Glutamatergic neuron (in vitro differentiated cells): ENCODE measurements at places on chromosomes 6 and 20.

DNA sequence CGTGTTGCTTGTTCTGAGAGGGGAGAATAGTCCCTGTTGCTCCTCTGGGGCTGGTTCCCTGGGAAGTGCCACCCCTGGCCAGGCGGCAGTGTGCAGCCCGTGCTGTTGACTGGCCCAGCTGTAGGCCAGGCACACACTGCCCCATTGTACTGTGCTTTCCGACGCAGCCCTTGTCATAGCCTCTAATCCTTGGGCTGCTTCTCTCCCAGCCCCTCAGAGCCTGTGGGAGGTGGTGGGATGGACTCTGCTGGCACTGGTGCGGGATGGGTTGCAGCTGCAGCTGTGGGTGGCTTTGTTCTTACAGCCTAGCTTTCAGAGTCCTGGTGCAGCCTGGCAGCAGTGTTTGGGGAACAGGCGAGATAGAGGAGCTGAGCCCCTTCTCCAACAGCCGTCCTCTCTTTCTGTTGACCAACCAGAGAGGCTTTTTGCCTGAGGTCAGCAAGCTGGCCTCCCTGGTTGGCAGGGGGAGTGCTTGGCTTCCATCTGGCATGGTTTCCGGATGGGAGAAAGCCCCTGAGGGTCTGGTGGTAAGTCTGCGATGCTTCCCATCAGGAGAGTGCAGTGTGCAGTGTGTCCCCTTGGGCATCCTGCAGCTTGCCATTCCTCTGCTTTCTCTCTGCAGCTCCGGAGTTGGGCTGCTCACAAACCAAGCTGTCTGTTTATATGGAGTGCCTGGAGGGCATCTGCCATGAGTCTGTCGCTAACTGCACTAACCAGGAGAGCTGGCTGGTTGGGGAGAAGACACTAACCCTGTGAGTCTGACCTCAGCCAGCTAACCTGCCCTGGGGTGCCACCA, 12.1 kb downstream of the TJAP1 start:
- H3K36me3 ChIP-seq: peaks cover 4% of the 10 kb centered on the region
- H3K27me3 ChIP-seq: peaks cover 7% of the 10 kb centered on the region
- peaks cover 29% of the 10 kb centered on the region for H3K4me1 ChIP-seq
- H3K27ac ChIP-seq: peak overlapping the region; percentile 94

DNA sequence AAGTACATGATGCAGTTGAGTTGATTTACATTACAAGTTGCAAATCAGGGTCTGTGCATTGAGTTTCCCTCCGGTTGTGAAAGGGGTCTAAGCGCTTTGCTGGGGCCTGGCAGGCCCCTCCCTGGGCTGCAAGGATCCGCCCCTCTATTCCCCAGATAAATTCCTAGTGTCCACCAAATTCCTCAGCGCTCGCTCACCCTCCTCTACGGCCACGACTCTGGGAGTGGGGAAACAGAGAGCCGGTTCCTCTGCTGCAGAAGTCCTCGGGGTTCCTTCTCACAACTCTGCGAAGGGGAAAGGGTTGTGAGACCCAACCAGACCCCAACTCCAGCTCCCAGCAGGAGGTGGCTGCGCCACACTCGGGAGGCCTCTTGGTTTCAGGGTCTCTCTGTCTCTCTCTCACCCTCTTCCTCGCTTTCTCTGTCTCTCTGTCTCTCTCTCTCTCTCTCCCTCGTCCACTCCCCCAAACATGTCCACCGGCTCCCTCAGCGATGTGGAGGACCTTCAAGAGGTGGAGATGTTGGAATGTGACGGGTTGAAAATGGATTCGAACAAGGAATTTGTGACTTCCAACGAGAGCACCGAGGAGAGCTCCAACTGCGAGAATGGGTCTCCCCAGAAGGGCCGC, at the start of gene TCF21:
TCF21 (plus strand) TSS at position 185 of the 628 bp plus-strand sequence; CDS start at position 470, 285 bp downstream.
- DNase-seq: no peak
- no peak within 1 kb of the TSS for H3K27ac ChIP-seq
- peak within 1 kb of the TSS; percentile 85 for H3K4me3 ChIP-seq
- peaks cover 21% of the 10 kb centered on the region for H3K27me3 ChIP-seq

GRCh38 chr6:142307963-142308748, 6.3 kb downstream of the ADGRG6 start:
- H3K4me1 ChIP-seq: no peaks in the 10 kb centered on the region
- no peak overlapping the region for H3K4me3 ChIP-seq
- H3K36me3 ChIP-seq: no peaks in the 10 kb centered on the region
- H3K27me3 ChIP-seq: no peaks in the 10 kb centered on the region
- no peak for DNase-seq

DNA sequence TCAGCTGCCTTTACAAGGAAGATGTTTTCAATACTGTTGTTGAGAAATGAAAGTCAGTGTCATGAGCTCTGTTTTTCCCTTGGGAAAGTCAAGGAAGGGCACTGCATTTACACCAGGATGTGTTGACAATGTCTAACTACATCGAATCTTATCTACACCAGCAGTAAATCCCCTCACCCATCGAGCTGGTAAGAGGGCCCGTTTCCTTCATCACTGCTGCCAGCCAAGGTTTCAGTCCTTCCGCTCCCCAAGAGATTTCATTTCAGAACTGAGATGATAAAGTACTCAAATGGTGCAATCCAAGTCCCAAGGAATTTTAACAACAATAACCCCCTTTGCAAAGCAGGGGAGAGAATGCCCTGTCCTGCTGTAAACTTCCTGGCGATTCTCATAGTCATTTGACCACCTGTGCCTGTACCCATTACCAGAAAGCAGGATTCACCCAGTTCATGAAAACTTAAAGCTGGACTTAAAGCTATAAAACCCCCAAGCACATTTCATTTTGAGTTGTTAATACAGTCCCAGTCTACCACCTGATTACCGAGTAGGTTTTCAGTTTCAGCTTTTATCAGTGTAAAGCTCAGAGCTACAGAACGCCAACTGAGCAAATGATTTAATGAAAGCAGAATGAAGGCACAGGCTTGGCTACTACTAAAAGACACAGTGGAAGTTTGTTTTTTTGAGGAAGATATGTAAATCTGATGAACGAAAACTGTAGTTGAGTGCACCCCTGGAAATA, 122.5 kb upstream of the TAB2 start:
- no peak overlapping the region for H3K27ac ChIP-seq
- no peaks in the 10 kb centered on the region for H3K27me3 ChIP-seq
- no peak for DNase-seq
- H3K4me1 ChIP-seq: no peaks in the 10 kb centered on the region

DNA sequence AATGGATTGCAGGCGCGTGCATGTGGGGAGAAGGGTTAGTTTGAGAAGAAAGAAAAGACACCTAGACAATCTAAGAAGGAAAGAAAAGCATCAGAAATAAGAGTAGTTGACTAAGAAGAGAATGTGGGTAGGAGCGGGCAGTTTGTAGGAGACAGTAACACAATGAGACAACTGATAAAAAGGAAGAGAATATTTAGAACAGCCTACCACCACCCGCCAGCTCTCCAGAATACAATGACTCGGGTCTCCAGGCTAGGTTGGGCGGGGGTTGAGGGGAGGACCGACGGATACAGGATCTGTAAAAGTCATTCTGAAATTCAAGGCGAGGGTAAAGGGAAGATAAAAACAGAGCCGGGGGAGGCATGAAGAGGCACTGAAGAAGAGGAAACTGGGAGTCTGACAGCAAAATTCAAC, 712 bp downstream of the ABHD16A start:
- no peak for DNase-seq
- H3K4me1 ChIP-seq: peaks cover 13% of the 10 kb centered on the region
- H3K36me3 ChIP-seq: no peaks in the 10 kb centered on the region
- peak overlapping the region; percentile 94 for H3K4me3 ChIP-seq
- H3K27me3 ChIP-seq: peaks cover 7% of the 10 kb centered on the region

- H3K27me3 ChIP-seq: peaks cover 6% of the 10 kb centered on the region
- no peak overlapping the region for H3K27ac ChIP-seq
- peaks cover 15% of the 10 kb centered on the region for H3K36me3 ChIP-seq
- no peak overlapping the region for H3K4me3 ChIP-seq
These were observed 115.6 kb downstream of the ZDHHC14 start for GRCh38 chr6:157496534-157497095.

DNA sequence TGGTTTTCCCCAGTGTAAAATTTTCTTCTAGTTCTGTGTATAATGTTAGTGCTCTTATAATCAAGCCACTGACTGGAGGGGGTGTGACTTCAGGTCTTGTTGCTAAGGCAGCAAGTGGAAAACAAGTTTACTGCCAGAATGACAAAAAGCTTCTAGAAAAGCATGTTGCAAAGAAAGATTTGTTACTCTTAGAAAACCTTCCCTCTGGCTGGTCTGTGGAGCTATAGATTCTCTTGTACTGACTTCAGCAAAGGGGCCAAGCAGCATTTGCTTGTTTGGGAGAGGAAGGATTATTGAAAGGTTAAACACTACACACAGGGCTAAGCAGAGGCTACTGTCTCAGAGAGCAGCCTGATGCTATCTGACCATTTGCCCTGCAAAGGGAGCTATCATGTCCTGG, 288.8 kb downstream of the BTBD9 start:
- no peak for DNase-seq
- H3K27me3 ChIP-seq: no peaks in the 10 kb centered on the region
- H3K4me3 ChIP-seq: no peak overlapping the region
- no peak overlapping the region for H3K27ac ChIP-seq

DNA sequence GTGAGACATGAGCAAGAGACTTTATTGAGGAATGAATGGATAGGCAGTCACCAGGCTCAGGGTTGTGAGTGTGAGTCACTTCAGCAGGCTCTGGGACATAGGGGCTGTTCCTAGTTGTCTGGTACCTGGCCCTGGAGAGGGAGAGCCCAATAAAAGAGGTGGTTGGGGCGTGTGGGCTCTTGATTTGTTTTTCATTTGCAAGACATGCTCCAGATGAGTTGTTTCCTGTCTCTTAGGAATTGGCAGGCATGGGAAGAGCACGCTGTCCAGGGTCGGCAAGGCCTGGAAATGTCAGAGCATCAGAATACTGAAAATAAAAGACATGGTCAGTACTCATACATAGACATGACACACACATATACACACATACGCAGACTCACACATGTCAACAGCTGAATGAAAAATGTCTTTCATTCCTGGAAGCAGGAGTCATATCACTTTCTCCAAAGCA, 166.3 kb upstream of the SULF2 start:
- peaks cover 13% of the 10 kb centered on the region for H3K4me1 ChIP-seq
- H3K4me3 ChIP-seq: no peak overlapping the region
- no peak for DNase-seq
- peaks cover 10% of the 10 kb centered on the region for H3K27me3 ChIP-seq

DNA sequence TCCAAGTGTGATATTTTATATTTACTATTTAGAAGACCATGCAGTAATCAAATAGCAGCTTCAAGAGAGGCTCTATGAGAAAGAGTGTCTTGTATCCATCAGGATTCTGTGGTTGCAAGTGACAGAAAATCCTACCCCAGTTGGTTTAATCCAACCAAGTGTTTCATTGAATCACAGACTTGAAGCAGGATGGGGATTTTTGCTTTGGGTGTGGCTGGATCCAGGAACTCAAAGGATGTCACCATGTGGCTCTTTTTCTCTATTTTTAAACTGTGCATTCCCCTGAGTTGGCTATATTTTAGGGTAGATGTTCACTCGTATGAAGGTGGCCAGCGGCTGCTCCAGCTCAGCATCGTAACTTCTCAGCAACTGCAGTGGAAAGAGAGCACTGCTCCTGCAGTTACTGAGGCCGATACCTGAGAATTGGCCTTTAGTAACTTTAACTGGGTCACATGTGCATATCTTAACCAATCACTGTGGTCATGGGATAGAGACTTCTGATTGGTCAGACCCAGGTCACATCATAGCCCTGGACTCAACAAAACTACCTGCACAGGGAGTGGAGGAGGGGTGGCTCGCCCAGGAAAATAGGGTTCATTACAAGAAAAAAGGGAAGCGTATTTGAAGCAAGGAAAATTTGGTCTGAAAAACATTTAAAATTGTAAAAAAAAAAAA, 396.1 kb upstream of the SULF2 start:
- peaks cover 7% of the 10 kb centered on the region for H3K4me1 ChIP-seq
- DNase-seq: no peak
- peaks cover 10% of the 10 kb centered on the region for H3K36me3 ChIP-seq
- H3K27ac ChIP-seq: no peak overlapping the region

DNA sequence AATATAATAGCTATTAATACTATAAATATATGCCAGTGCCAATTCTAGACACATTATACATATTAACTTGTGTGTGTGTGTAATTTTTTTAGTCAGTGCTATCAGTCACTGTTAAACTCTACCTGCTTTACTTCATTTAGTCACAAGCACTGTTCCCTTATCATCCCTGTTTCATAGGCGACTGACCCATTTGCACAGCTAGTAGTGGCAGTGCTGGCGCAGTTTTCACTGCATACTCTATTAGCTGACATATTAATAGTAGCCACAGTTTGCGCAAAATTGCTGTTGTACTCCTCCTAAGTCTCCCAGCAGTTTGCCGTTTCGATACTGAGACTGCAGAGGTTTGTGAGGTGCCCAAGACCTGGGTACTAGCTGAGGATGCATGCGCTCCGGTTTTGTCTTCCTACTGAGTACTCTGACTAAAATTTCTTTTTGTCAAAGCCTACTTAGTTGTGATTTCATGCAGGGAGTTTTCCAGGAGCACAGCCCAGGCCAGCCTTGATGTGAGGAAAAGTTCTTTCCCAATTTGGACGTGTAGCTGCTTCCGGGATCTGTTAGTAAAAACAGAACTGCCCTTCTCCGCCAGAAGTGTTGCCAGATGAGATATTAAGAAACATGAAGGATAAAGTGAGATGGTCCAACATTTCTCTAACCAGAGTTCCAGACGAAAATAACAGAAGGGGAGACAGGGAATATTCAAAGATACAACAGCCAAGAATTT, 5.6 kb downstream of the BAG2 start:
- no peaks in the 10 kb centered on the region for H3K36me3 ChIP-seq
- H3K4me3 ChIP-seq: no peak overlapping the region
- H3K27me3 ChIP-seq: no peaks in the 10 kb centered on the region
- DNase-seq: no peak

- H3K27me3 ChIP-seq: peaks cover 3% of the 10 kb centered on the region
- no peak overlapping the region for H3K4me3 ChIP-seq
- no peak for DNase-seq
- peaks cover 59% of the 10 kb centered on the region for H3K4me1 ChIP-seq
- no peaks in the 10 kb centered on the region for H3K36me3 ChIP-seq
These were observed 140.4 kb downstream of the JARID2 start for GRCh38 chr6:15386110-15386755.

DNA sequence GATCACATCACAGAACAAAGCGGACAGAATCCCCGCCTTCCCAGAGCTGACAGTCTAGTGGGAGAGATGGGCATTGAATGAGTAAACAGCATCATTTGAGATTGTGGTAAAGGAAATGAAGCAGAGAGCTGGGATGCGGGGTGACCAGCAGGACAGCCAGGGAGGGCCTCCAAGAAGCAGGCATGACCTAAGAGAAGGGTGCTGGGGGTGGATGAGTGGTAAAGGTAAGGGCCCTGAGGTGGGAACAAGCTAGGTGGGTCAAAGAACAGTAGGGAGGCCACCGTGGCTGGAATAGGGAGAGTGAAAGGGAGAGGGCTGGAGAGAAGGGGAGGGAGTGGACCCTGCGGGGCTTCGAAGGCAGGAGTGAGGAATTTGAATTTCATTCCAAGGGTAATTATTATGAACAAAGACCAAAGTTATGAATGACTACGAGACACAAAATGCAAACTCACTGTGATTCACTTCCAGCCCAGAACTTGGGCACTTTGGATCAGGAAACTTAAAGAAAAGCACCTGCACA, 61.4 kb downstream of the CEBPB start:
- H3K27me3 ChIP-seq: peaks cover 2% of the 10 kb centered on the region
- H3K27ac ChIP-seq: no peak overlapping the region
- no peak for DNase-seq

- H3K4me1 ChIP-seq: peaks cover 2% of the 10 kb centered on the region
- DNase-seq: no peak
- H3K27ac ChIP-seq: no peak overlapping the region
- peaks cover 6% of the 10 kb centered on the region for H3K27me3 ChIP-seq
These were observed 76.0 kb upstream of the CD93 start for GRCh38 chr20:23161968-23162696.
